ENCODE measurements at places on chromosomes 3 and 15.

DNA sequence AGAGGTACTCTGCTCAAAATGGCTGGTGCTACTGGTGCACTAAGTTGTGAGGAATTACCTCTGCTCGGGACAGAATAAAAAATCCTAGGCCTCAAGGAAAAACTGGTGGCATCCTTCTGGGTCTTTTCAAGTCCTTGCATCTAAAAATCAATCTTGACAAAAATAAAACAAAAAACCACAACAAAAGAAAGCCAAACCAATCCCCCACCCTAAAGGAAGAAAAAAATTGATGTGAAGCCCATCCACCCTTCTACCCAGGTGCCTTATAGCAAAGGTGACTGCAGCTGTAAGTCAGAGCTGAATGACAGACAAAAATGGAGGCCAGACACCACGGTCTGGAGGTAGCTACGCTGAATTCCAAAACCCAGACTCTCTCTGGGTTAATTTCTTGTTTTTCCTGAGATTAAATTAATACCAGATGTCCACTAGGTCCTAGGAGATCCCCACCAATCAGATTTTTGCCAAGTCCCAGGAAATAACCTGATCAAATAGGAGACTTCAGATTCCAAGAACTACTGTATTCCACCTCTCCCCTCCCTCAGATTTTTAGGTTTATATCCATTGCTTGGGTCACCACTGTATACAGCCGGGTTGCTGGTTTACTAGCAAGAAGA, 33.5 kb downstream of the ABCC5 start:
- DNase-seq: no peak

DNA sequence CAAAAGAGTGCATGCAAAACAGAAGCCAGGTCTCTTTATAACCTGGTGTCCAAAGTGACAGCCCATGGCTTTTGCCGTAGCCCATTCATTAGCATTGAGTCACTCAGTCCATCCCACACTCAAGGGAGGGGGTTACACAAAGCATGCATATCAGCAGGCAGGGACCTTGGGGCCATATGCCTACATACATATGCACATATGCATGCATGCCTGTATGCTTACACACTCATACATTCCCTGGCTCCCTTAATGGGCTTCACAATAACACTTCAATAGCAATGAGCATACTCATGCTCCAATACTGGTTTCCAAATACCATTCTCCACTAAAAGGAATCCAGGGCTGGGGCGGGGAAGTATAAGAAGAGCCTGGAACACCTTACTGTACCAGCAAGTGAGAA, 22.0 kb downstream of the TRPM1 start:
- peak; percentile 95 for DNase-seq

DNA sequence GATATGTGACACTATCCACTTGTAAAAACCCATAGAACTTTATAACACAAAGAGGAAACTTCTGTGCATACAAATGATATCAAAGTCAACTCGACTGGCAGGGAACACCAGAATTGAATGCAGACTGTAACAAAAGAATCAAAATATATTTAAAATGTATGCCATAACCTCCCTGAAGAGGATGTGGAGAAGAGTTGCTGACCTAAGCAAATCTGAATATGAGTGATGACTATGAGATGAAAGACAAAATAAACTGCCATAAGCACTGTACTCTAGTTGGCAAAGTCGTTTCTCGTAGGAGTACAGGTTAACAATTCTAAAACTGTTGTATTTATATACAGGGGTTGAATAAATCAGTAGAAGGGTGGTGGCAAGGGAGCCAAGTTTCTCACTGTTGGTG, 482.1 kb downstream of the OCA2 start:
- no peak for DNase-seq

GRCh38 chr3:189507856-189508255, 123.3 kb upstream of the TP63 start:
- DNase-seq: no peak

DNA sequence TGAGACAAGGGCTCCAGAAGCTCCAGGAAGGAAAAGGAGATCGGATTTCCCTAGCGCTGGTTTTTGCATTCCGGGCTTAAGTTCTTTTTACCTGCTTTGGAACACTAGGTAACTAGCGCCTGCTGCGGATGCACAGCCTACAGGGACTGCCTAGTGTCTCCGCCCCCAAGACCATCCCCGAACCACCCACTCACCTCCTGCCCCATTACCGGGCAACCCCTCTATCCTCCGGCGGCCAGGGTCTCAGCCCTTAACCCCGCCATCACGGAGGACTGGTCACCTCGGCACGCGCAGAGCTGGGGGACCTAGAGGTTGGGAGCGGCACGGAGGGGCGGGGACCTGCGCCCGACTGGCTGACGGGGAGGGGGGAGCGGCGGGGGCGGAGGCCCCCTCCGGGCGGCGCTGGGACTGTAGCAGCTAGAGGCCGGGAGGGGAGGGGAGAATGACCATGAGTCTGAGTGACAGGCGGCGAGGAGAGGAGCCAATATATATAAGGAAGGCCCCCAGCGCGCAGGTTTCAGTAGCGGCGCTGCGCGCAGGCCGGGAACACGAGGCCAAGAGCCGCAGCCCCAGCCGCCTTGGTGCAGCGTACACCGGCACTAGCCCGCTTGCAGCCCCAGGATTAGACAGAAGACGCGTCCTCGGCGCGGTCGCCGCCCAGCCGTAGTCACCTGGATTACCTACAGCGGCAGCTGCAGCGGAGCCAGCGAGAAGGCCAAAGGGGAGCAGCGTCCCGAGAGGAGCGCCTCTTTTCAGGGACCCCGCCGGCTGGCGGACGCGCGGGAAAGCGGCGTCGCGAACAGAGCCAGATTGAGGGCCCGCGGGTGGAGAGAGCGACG, at the start of gene DLL4:
DLL4 (plus strand) TSS at position 520 of the 839 bp plus-strand sequence. CDS start 329 bp downstream, outside the sequence.
- peak; percentile 71 for DNase-seq

DNA sequence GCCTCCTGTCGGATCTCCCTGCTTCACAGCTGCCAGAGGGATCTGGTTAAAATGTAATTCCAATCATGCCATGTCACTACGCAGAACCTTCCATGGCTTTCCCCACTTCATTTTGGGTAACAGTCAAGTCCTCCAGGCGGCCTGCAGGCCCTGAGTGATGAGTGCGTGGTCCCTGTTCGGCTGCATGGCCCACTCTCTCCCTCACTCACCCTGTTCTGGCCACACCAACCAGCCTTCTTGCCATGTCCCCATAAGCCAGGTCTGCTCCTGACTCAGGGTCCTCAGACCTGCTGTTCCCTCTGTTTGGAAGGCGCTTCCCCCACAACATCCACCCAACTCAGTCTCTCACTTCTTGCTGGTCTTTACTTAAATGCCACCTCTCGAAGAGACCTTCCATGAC, 41.6 kb upstream of the LINGO1 start:
- DNase-seq: no peak

All from EL (cell line).